ENCODE measurements at places on chromosomes 12 and 14. TPM values are rescaled to one million over a fixed set of nuclear protein-coding genes. Genes with fewer than 3 reads are reported as not detected.
A peak's percentile ranks its signal among the peaks of the same experiment; 100 is the strongest.

DNA sequence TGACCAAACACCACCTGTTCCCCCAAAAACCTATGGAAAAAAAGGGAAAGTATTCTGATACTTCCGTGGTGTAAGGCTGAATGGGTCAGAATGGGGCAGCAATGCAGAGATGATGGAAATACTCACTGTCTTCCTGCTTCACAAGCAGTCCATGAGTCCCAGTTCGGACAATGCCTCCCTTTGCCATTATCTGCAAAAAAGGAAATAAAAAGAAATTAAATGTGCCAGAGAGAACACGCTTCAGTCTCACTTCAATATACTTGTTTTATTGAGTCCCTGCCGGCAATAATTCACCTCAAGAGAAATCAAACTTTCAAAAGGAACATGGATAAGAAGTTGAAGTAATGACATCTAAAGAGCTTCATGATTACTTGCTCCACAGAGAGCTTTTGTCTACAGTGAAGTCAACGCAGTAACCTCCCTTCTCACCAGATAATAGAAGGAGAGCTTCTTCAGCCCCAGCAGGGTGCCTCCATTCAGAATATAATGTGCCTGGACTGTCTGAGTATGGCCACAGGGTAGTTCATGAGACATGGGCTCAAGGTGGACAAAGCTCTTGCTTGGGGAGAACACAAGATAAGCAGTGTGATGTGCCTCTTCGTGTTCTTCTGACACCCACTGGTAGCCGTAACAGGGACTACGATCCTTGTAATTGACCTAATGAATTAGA lies 14.6 kb downstream of the A2M start:
- DNase-seq: no peak

DNA sequence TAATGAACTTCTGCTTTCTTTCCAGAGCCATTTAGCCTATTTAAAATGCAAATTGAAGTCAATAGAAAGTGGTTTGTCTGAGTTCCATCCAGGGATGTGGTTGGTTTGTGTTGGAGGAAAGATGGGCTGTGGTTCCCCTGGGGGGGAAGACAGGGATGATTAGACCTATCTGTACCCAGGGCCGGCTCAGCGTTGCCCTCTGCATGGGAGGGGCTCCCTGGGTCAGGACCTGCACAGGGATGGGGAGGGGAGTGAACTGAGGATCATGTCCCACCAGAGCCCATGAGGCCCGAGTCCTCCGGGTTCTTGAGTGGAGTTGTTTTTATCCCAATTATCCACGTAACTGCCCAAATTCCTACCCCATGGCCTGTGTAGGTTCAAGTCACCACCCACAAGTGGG lies 76.9 kb upstream of the SFSWAP start:
- no peak for DNase-seq

RNU4-1 gene
- polyA plus RNA-seq: not detected

- no peak for DNase-seq
These were observed 26.1 kb upstream of the MYF6 start for GRCh38 chr12:80681287-80681686.

GRCh38 chr12:103975368-103975767 lies 9.7 kb downstream of the TDG start:
- no peak for DNase-seq

SPX gene
- 28.8 TPM for polyA plus RNA-seq

- no peak for DNase-seq
These were observed 14.6 kb upstream of the ATP2A2 start for GRCh38 chr12:110266381-110266960.

SMCO2 gene
- not detected for polyA plus RNA-seq

LUM gene
- polyA plus RNA-seq: 541 TPM

DNA sequence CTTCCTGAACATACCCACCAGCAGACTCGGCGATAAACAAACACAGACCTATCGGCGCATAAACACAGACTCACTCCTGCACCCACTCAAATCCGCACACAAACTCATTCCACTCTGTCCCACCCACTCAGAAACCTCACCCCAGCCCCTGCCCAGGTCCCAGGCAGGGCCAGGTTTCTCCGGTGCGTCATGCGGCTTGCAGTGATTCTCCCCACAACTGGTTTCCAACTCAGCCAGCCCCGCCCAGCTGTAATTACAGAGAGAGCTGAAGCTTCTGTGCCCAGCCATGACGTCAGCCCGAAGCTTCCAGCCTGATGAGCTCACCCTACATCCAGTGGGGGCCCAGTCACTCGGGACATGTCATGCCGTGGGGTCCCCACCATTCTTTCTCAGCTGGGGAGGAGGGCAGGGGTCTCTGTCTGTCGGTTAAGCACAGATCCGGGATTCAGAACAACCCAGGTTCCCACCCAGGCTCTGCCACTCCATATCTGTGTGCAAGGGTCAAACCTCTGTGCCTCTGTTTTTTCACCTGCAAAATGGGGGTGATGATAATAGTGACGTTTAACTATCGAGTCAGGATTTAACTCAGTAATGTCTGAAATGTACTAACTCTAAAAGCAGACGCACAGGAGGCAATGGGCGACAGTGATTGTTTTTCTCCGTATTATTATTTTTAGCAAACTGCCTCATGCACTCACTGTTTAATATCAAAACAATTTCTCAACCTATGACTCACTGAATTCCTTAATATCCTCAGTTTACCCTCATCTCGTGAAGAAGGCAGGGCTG lies 2.3 kb upstream of the HSPB8 start:
- peak; percentile 90 for DNase-seq

DNA sequence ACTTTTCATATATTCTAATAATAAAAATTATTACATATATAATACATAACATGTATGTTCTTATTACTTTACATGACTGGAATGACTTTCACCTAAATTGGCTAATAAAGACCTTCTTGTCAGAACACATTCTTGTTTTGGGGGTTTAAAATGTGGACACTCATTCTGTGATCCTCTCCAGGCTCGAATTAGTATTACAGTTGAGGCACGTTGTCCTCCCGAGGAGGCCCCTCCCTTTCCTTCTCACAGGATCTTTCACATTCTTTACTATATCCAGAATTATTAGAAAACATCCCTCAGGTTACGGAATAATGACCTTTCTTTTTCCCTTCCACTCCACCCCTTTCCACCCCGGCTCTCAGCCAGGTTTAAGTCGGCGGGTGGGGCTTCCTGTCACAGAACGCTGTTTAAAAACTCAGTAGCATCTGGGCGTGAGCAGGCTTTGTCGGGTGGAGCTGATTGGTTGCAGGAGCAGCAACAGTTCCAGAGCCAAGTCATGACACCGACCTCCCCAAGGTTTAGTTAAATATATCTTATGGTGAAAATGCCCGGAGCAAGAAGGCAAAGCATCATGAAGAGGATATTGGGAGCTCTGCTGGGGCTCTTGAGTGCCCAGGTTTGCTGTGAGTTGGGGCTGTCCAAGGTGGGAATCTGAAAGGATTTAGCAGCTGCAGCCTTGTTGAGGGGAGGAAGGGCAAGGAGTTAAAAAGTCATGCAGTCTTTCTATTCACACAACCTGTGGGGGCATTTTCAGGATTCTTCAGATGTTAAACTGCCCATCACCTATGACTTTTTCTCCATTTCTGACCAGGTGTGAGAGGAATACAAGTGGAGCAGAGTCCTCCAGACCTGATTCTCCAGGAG lies 396.7 kb upstream of the OR4E1 start:
- DNase-seq: no peak

DNA sequence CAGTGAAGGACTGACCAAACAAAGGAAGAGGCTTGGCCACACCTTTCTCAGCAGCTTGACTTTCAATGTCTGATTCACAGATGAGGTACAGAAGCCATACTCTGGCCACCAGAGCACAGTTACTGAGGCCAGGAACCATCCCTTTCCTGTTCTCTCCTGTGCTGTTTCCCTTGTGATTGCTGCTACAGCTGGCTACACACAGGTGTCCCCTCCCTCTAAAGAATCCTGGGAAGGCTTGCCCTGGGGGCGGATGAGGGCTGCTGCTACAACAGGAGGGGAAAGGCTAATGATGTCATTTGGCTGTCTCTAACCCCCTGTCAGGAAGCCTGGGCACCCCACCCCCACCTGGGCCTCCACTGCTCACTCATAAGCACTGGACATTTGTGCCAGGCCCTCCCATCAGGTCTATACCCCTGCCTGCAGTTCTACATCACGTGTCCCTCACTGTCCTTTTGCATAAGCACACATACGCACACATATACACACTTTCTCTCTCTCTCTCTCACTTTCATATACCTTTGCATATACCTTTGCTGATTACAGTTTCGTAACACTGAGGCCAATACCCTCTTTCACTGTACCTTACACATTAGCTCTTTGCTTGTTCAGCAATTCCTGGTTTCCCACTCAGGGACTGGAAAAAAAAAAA lies 41.4 kb downstream of the PRPF40B start:
- no peak for DNase-seq
